ENCODE measurements at places on chromosomes 6 and 20.

DNA sequence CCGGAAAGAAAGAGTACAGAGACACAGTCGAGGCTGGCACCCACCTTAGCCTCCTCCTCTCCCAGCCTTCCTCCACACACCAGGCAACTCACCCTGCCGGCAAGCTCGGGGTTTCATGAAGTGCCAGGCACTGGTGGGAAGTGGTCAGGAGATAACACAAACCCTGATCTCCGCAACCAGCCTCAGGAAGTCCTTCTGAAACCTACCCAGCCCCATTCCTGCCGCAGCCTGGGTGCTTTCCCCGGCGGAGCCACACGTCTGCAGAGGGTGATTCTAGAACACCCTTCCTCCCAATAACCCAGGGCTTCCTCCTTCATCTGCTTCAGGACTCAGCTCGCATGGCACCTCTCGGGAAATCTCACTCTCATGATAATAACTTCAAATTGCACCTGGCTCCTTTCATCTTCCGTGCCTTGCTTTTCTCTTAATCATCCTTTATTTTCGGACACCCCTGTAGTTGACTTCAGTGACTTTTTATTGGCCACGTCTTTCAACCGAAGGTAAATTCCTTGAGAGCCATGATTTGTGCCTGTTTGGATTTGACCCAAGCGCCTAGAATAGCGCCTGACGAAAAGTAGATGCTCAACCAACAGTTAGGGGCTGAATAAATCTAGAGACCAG is 8.7 kb upstream of the HLA-E start:
- peak; percentile 25 for DNase-seq

DNA sequence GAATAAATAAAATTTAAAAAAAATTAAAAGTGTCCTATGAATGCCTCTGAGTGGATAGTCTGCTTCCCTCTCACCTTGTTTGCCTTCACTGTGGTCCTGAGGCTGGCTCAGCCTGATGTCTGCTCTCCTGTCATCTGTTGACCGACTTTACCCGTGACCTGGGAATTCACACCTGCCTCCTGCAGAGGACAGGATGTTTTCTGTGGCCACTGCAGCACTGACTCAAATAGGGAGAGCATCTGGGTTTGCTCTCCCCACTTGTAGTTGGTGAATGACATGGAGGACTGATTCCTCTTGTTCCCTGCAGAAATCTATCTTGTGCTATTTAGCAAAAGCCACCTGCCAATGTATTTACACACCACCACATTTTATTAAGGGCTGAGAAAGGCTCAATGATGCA is 52.4 kb upstream of the ERVFRD-1 start:
- DNase-seq: no peak

- DNase-seq: no peak
These were observed 126.9 kb downstream of the OR2B2 start for GRCh38 chr6:27785294-27785693.

GRCh38 chr6:126117251-126117650 is 130.9 kb downstream of the TRMT11 start:
- no peak for DNase-seq

DNA sequence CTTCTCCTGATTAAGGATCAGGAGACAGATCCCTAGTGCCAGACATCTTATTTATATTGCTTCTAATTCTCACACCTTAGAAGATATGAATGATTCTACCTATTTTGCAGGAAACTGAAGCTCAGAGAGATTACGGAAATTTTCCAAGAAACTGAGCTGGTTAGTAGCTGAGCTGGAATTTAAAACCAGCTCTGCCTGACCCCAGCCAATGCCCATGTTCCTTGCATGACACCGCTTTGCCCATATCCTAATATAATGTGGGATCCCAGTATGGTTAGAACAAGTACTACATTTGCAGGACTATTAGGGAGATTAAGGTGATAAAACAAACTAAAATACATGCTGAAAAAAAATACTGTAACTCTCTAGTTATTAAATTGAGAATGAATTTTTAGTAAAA is 1.9 kb downstream of the TMEM30A start:
- DNase-seq: no peak

DNA sequence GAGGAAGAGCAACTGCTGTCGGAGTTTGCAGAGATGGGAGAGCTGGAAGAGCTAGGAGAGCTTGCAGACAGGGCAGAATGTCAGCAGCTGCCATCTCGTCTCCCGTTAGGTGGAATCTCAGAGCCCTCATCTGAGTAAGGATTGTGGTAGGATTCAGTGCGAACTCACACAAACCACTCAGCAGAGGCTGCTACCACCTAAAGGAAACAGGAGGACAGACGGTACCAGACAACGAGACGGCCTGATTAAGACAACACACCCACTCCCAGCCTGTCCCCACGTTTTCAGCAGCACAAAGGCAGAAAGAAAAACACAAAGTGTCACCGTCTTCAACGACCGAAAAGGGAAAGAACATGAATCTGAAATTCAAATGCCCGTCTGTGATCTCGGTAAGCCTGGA is 4.1 kb downstream of the LEMD2 start:
- no peak for DNase-seq

Data from GM23338 (cell line).